COR-L47 (cell line): ENCODE measurements at places on chromosomes 2 and 18.

- DNase-seq, result no peak
Observed at GRCh38 chr2:239532859-239533258, 132.0 kb upstream of the HDAC4 start.

DNA sequence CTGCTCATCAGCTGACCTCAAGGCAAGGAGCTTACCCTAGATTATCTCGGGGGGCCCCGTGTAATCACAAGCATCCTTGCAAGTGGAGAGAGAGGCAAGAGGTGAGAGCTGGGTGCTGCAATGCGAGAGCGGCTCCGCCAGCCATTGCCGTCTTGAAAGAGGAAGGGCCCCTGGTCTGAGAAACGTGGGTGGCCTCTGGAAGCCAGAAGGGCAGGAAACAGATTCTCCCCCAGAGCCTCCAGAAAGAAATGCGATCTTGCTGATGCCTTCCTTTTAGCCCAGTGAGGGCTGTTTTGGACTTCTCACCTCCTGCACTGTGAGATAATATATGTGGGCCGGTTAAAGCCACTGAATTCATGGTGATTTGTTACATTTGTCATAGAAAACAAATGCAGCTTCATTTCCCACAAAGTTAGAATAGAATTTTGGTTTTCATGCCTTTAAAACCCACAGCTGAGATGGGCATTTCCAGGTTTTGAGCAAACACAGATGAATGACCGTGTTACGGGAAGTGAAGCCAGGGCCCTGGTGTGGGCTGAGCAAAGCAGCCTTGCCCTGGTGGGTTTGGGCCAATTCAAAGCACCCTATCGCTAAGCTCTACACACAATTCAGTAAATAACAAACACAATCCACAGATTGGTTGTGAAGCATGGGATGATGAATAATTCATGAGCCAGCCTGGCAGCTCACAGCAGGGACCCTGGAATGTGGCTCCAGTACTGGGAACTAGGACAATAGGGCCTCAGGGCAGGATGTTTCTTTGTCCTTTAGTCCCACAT, 319.9 kb upstream of the HS6ST1 start:
- peak; percentile 46 for DNase-seq

GRCh38 chr2:176092270-176093144, at the start of gene HOXD13:
Gene HOXD13, plus strand, starts transcription at chr2:176092721. Its CDS starts 170 bp downstream, at chr2:176092891.
- DNase-seq, result no peak

GRCh38 chr2:100240386-100240785, 81.9 kb downstream of the LONRF2 start:
- no peak for DNase-seq

DNA sequence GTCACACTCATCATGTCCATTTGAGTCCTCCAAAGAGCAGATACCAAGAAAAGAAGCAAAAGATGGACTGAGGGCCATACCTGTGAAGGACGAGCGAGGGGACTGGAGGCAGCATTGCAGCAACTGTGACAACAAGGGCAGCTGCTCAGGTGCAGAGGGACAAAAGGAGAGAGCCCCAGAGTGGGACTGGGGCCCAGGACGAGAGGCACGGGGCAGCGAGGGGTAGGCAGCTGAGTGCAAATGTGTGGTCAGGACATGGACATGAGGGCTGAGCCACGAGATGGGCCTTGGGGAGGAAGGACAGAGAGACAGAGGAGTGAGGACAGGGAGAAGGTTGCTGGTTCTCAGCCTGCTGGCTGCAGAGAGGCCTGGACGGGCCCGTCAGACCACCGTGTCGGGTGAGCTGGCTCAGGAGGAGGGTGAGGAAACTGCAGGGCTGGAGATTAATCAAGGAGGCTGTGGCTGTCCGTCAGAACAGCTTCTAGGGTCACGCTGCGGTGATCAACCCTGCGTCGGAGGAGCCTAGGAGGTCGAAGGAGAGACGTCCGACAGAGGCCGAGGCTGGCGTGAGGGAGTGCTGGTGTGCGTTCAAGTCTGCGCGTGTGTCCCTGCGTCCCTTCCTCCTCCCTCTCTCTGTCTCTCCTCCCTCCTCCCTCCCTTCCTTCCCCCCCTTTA, 206.8 kb upstream of the HDAC4 start:
- DNase-seq, result no peak

DNA sequence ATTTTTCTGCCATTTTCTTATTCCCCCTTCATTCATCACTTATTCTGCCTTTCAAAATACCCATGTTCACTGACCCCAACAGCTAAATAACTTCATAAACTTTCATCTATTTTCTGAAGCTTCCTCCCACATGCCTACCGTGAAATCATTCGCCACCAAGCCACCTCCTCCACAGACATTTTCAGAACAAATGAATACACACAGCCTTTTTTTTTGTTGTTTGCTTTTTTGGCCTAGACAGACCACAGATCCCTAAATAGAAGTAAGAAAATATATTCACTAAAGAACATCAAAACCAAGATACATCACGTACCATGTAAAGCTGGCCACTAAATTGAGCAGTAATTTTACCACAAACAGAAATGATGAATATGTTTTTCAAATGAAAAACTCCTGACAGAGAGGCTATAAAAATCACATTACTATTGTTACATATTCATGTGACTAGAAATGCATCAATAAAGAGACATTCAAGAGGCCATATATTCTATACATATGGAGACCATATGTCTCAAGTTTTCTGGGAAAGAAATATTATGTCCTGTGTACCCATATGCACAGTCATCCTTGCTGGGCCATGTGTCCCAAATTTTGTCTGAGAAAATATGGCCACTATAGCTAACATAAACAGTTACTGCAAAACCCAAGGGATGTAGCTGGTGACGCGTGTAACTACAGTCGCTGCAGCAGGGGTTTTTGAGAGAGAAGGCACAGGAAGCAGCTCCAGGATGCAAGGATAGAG, 200.3 kb downstream of the FBXO15 start:
- peak; percentile 24 for DNase-seq

DNA sequence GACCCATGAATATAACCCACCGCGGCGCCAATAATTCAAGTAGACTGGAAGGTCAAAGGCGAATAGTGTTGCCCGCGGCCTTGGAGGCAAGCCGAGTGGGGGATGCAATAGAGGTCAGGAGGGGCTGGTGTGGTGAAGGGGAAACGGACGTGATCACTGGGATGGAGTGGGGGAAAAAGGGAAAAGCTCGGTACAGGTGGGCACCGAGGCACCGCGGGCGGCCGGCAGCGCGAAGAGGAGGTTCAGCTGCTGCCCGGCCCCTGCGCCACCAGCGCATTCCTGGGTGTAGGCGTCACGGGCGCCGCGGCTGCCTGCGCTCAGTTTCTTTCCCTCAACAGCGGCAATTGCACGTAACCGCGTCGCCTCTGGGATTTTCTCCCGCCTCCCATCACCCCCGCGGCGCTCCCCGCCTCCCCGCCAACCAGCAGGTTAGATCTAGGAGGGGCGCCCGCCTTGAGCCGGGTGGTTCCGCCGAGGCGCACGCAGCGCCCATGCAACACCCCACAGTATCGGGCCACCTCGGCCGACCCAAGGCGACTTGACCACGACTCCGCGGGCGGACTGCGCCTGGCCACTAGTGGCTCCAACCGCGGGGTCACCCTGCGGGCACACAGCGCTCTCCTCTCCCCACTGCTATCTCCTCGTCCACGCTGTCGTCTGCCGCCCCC, 1.5 kb downstream of the RND3 start:
- DNase-seq, result peak; percentile 78

GRCh38 chr2:205785507-205786260, 103.4 kb downstream of the NRP2 start:
- no peak for DNase-seq

- no peak for DNase-seq
Observed at GRCh38 chr2:200104015-200104414, 148.6 kb downstream of the MAIP1 start.

DNA sequence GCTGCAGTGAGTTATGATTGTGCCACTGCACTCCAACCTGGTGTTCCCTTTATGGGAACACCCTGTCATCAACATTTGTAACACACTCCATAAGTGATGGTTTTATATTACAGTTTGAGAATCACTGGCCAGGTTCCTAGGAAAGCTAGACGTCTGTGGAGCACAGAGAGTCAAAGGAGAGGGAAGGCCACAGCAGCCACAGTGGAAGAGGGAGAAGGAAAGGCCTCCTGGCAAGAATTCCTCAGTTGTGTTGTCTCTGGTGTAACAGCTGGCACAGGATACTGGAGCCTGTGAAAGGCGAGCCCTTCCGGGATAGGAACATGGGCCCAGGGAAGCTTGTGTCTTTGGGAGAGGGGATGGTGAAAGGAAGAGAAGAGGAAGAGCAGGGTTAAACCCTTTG, 360.5 kb upstream of the PIK3C3 start:
- no peak for DNase-seq

DNA sequence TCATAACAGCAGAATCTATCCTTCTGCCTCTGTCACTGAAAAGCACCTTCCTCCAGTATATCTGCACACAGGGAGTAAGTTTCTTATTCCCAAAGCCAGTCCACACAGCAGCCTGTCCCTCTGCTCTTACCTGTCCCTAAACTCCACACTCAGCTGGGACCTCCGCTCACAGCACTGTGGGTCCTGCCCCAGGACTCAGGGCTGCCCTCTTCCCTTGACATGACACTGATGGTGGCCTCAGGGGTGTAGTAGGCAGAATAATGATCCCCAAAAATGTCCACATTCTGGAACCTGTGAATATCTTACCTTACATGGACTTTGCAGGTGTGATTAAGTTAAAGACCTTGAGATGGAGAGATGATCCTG, 39.7 kb upstream of the EML4 start:
- no peak for DNase-seq

DNA sequence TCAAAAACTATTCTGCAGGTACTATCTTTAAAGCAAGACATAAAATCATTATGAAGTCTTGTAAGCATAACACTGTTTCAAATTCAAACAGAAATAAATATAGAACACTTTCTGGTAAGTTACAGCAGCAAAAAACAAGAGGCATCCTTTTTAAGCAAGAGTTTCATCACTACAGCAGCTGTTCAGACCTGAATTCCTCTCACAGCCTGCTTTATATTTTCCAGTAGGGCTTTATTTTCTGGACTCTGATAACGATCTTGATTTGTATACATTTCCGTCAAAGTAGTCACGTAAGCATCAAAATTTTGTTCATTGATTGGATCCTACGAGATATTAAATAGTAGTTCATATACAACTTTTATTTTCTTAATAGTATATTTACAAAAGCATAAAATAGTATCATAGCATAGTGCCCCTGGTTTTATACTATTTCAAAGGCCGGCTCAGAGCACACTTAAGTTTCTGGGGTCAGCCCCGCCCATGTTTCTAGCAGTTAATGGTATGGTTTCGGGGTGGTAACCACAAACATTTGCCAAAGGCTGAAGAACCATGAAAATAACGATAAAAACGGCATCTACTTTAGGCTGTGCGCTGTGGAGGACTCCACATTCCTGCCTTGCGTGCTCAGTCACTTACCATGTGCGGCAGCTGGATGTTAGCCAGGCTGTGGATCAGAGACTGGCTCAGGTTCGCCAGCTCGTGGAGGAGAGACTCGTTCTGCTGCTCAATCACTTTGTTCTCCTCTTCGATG, 47.5 kb upstream of the PXDN start:
- DNase-seq, result no peak

- DNase-seq, result no peak
Observed at GRCh38 chr2:136357007-136357380, 239.0 kb upstream of the CXCR4 start.

- no peak for DNase-seq
Observed at GRCh38 chr2:68974946-68975665, 670 bp downstream of the GKN1 start.

DNA sequence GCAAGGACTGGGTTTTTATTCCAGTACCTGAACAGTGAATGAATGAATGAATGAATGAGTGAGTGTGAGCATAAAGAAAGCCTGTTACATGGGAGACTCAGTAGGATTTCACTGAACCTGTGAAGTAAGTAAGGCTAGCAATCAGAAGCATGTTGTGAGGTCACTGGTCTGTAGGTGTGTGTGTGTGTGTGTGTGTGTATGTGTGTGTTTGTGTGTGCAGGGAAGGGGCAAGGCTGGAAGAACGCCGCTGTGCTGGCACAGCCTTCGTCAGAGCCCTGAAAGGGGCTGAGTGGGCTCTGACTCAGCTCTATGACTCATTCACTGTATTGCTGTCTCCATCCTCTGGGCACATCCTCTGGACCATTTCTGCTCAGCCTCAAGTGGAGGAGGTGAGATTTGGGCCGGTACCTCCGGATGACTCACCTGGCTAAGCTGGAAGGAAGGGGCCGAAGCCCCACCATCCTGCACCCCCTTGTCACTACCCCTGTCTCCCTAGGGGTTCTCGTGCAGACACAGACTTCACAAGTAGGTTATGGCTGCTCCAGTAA, 51.4 kb upstream of the MRPL33 start:
- no peak for DNase-seq

- no peak for DNase-seq
Observed at GRCh38 chr2:144366825-144367429, 153.0 kb downstream of the ZEB2 start.

GRCh38 chr2:118864207-118864606, 16.8 kb upstream of the EN1 start:
- DNase-seq, result no peak

DNA sequence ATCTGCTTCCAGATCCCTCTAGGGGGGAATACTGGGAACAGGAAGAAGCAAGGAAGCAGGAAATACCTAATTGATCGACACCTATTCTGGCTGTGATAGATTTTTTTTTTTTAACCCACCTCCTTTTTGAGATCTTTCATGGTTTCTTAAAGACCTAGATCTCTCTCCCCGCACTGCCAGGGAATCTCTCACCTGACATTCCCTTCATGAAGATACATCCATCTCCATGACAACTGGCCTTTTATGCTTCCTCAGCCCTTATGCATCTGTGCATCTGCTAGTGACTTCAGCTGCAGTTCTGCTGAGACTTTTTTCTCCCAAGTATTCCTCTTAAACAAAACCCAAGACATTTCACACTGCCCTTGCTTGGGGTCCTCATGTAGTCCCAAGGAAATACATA, 21.1 kb upstream of the CPO start:
- DNase-seq, result no peak

GRCh38 chr2:66559672-66560071, 124.7 kb downstream of the MEIS1 start:
- DNase-seq, result no peak

GRCh38 chr18:47781561-47781960, 148.9 kb downstream of the SMAD2 start:
- DNase-seq, result no peak

GRCh38 chr18:59631583-59632181, 65.5 kb downstream of the CCBE1 start:
- peak; percentile 14 for DNase-seq
